ENCODE measurements at places on chromosomes 3 and 15.

- DNase-seq = no peak
These were observed 177.1 kb upstream of the CHRNA7 start for GRCh38 chr15:31852933-31853799.

- no peak for DNase-seq
These were observed 12.8 kb downstream of the ALDH1L1 start for GRCh38 chr3:126167566-126167965.

GRCh38 chr3:127970966-127971592 lies 56.0 kb downstream of the KBTBD12 start:
- DNase-seq = peak; percentile 24

DNA sequence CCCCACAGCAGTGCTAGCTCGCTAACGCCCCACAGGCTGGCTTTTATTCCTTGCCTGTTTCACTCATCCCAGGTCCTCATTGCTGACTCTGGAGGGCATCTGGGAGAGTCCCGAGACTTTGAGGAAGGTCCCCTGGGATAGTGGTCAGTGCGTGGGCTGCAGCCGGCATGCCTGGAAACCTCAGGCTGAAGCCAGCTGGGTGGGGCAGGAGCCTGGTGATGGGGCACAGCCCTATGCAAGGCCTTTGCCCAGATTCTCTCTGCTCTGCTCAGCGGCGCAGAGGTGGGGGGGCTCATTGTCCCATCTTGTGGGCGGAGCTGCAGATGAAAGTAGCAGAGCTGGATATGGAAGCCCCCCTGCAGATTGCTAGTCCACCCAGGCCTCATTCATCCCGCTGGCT lies 55.7 kb upstream of the SMAD6 start:
- no peak for DNase-seq

DNA sequence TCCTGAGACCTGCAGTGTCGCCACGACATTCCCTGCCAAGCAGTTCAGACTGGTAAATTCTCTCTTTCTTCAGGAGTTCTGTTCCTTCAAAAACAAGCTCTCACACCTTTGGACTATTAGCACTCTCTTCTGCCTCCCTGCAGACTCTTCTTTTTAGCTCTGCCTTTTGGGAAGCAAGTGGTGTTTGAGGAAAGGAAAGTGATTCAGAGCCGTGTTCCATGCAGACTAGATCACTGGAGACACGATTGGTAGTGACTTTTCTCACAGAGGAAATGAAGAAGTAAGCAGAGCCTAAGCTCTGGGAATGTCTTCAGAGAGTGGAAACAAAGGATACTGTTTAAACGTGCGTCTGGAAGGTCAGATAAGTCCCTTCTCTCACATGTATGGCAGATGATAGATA lies 270.6 kb upstream of the TPRG1 start:
- DNase-seq = no peak

DNA sequence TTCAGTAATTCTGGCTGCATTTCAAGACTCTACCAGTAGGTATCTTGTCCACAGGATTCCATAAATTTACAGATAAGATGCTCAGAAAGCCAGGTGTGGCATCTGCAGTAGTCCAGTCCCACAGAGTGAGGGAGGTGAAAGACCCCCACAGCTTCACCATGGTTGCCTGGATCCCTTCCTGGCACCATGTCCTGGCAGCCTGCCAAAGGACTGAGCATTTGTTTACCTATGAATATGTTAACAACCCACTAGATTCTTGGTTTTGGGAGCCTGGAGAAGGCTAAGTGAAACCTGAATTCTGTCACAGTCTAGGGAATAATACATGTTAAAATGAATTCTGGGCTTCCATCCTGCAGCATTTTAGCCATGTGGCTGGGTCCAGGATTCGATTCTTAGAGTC lies 14.9 kb downstream of the CHST2 start:
- DNase-seq = no peak

- no peak for DNase-seq
These were observed 40.4 kb downstream of the TM2D3 start for GRCh38 chr15:101611580-101612299.

DNA sequence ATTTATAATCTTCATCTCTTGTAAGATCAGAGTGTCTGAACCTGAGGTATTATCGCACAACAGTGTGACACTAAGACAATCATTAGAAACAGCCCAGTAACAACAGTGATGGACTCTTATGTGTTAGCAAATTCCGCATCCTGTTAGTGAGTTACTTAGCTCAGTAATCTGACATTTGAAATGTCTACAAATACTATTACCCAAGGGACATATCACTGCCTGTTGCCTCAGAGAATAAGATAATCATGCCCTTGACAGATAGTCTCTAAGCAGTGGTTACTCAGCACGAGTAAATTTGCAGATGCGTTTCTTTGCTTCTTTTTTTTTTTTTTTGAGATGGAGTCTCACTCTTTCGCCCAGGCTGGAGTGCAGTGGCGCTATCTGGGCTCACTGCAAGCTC lies 13.4 kb upstream of the RTP1 start:
- no peak for DNase-seq

- no peak for DNase-seq
These were observed 341.7 kb upstream of the UBE2E2 start for GRCh38 chr3:22861426-22861825.

- DNase-seq = no peak
These were observed 11.5 kb downstream of the HGD start for GRCh38 chr3:120670576-120670975.

GRCh38 chr3:51942603-51943450 lies 664 bp downstream of the PARP3 start:
- DNase-seq = peak; percentile 79

DNA sequence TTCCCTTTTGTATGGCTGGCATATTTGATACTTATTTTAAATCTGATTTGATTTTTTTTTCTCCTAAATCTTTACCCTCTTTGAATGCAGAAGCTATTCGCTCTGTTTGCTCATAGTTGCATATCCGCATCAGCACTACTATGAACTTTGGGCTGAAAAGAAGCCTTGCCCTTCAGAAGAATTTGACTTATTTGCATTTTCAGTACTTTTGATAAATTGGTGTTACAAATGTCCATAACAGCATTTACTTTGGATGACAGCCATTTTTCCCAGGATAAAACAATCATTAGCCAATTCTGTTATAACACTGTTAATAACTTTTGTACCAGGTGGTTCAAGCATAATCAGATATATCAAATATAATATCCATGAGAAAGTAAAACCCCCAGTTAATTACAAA lies 129.5 kb downstream of the PLCL2 start:
- DNase-seq = no peak

GRCh38 chr15:35173444-35174118 lies 88.5 kb upstream of the NANOGP8 start:
- no peak for DNase-seq

DNA sequence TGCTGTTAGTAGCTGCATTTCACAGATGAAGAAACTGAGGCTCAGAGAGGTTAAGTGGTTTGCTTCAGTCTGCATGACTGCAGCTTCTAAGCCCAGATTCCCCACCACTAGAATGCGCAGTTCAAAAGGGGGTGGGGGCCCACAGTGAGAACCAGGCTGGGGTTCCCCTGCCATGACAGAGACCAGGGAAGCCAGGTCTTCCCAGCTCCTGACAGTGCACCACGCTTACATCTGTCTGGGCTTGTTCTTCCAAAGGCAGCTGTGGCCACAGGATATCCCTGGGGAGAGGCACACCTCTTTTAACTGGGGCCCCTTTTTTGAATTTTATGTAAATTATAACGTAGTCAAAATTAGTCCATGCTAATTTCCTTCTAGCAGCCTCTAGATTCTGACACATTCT lies 5.3 kb downstream of the PLEKHO2 start:
- no peak for DNase-seq

DNA sequence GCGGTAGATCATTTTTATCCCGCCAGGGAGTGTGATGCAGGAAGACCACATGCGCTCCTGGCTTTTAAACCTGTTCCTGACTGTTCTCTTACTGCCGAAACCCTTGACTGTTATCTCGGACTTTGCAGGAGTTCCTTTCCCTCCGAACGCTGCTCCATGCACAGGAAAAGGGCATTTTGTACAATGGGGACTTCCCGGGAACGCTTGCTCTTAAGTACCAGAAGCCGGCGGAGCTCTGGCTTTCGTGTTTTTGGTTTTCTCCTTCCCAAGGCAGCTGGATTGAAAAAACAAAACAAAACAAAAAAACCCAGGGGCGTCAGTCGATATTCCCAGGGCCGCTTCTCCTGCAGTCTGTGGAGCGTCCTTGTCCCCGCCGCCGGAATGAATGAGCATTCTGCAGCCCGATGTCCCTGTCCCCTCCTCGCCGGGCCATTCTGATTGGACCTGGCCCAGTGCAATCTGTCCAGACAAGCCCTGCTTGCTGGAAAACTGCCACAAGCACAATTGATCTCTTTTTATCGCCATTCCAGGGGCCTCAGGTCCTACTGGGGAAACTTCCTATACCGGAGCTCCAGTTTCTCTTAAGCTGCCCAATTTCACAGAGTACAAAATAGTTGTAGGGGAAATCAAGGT lies 44.8 kb downstream of the SLC6A1 start:
- no peak for DNase-seq

DNA sequence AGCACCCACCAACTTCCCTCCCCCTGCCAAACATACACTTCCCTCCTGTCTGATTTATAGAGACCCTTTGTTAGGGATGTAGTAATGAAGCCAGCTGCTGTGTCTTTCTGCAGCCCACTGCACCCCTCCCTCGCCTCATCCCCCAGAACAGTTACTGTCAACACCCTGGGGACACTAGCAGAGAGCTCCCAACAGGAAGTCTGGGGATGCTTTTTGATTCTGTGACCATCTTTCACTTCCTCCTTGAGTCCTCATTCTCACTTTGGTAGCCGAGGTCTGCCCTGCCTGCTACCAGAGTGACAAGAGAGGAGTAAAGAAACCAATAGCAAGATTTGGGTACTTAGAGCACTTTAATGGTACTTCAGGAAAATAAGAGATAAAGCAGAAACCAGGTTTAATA lies 201.6 kb downstream of the SATB1 start:
- no peak for DNase-seq

DNA sequence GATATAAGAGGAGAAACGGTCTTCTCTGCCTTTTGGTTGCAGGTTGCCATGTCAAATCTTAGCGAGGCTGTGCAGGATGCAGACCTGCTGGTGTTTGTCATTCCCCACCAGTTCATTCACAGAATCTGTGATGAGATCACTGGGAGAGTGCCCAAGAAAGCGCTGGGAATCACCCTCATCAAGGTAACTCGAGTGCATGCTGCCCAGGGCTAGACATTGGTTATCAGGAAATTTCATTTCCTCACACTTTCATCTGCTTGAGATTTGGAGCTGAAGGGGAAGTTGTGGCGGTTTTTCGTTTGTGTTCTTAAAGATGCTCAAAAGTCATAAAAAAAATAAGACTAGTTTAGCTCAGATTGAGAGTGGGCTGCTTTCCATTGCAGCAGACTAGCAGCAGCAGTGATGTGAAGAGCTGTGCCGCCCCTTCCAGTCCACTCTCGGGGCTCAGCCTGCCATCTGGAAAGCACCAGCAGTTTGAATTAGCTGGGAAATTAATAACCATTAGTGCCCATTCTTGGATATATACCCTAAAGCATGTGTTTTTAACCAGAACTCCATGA lies 32.2 kb downstream of the GPD1L start:
- DNase-seq = no peak

GRCh38 chr3:152322756-152323155 lies 54.0 kb downstream of the MBNL1 start:
- DNase-seq = no peak

- DNase-seq = no peak
These were observed 133.5 kb downstream of the WNT7A start for GRCh38 chr3:13746385-13746784.

DNA sequence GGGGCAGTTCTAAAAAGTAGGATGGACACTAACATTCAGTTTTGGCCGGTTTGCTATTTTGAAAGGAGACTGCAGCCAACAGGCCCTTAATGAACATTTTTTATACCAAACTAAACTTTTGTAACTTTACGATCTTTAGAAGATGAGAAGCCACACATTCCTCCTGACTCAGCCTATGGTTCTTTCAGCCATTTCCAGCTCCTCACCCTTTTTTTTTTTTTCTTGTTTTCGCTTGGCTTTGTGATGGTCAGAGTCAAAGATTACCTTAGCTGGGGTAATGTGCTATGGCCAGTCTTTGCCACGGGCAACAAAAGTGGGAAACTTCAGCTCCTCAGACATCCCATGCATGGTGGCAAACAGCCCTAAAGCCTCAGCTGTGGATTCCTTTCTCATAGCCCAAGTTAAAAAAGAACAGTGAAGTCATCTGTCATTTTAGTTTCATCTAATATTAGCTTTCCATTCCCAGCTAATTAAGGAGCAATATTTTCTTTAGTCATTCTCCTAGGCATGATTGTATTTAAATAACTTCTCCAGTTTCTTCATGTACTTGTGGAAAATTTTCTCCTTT lies 368.7 kb downstream of the MFSD1 start:
- DNase-seq = no peak

DNA sequence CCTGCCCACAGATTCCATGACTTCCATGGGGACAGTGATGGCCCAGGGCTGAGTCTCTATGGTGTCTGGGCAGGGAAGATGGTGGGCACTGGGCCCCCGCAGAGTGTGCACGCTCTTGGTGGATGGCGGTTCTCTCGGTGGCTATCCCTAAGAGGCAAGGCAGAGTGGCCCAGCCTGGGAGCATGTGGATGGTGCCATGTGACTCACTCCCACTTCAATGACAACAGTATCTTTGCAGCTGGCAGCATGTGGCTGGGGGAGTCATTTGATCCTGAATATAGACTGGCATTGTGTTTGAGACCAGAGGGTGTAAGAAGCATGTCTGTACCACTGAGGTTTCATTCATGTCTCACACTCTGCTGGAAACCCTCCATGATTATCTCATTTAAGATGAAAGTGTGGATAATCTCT lies 101.2 kb downstream of the CORO2B start:
- no peak for DNase-seq

DNA sequence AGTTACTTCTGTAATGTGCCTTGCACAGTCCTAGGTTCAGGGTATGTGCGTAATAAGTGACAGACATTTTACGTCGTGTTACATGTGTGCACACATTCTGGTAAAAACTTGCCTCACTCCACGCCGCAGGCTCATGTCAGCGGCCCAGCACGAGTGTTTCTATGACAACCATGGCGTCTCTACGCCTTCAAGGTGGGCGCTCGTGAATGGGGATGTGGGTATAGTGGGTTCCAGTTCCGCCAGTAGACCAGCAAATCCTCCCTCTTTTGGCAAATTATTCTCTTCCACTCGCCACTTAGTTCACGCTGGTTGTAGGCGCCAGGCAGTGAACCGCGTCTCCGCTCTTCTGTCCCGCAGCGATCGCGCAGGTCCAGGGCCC lies 40.3 kb downstream of the CHST14 start:
- peak; percentile 23 for DNase-seq

- no peak for DNase-seq
These were observed 42.7 kb upstream of the B3GNT5 start for GRCh38 chr3:183210341-183210740.

- no peak for DNase-seq
These were observed 23.0 kb downstream of the TBC1D2B start for GRCh38 chr15:78054518-78054917.

DNA sequence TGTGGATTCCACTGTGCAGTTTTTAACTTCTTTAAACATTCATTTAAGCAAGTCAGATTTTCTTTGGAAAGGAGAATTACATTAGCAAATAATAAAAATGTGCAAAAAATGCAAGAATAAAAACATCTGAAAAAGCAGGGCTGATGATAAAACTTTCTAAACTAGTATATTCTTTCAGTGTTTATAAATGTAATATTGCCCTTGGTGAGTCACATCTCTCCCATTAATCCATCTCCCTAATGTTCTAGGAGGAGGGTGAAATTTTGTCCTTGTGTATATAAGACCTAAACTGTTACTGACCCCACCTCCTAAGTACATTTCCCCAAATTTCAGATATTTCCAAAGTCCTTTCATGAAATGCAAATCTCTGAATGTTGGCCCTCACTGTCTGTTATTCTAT lies 28.5 kb upstream of the DCUN1D1 start:
- no peak for DNase-seq

- DNase-seq = no peak
These were observed 5.6 kb downstream of the WDR82 start for GRCh38 chr3:52272831-52273230.

GRCh38 chr3:117248153-117248552 lies 538.6 kb downstream of the TUSC7 start:
- no peak for DNase-seq
